WTC11 (cell line): ENCODE measurements at places on chromosomes 7 and 10. TPM values are rescaled to one million over a fixed set of nuclear protein-coding genes. Genes with fewer than 3 reads are reported as not detected.

GRM3 gene
- total RNA-seq = 0.87 to 1.5 TPM (median 0.94 TPM) in 3 replicates

FAM13C gene
- 0.82 to 1.5 TPM (median 0.89 TPM) in 3 replicates for total RNA-seq

CYP2C9 gene
- 0.32 to 0.64 TPM (median 0.50 TPM) in 3 replicates for total RNA-seq

ANKRD61 gene
- total RNA-seq = not detected in 3 replicates

NME8 gene
- total RNA-seq = 1.0 to 2.3 TPM (median 1.5 TPM) in 3 replicates

PON3 gene
- total RNA-seq = 0.37 to 0.62 TPM (median 0.42 TPM) in 3 replicates

TYW1B gene
- 5.6 to 6.7 TPM (median 5.7 TPM) in 3 replicates for total RNA-seq

GRCh38 chr10:4270116-4270515 is 485.1 kb upstream of the KLF6 start:
- DNase-seq = no peak

DNA sequence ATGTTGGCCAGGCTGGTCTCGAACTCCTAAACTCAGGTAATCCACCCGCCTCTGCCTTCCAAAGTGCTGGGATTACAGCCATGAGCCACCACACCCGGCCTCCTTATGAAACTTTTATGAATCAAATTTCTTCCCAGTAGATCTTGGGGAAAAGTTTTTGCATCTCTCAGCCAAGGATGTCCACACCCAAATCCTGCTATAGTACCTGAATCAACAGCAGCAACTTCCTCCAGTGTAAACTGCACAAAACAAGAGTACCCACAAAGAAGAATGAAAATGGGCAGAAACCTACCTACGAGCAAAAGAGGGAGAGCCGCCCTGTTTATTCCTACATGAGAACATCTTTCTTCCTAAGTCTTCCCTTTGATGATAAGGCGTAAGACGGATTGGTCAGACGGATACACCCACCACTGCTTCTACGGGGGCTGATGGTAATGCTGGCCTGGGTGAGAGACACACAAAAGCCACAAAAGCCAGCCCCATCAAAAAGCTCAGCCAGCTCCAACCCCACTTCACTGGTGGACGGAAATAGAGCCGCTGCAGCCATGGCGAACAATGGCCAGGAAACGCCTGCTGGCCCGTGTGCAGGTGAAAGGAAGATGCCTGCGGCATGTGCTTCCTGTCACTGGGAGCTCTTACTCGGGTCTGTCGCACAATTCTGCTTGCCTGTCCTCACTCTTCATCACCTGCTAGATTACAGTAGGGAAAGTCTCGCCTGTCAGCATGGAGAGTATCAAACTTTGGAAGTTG is 10.4 kb downstream of the JCAD start:
- no peak for DNase-seq

DNA sequence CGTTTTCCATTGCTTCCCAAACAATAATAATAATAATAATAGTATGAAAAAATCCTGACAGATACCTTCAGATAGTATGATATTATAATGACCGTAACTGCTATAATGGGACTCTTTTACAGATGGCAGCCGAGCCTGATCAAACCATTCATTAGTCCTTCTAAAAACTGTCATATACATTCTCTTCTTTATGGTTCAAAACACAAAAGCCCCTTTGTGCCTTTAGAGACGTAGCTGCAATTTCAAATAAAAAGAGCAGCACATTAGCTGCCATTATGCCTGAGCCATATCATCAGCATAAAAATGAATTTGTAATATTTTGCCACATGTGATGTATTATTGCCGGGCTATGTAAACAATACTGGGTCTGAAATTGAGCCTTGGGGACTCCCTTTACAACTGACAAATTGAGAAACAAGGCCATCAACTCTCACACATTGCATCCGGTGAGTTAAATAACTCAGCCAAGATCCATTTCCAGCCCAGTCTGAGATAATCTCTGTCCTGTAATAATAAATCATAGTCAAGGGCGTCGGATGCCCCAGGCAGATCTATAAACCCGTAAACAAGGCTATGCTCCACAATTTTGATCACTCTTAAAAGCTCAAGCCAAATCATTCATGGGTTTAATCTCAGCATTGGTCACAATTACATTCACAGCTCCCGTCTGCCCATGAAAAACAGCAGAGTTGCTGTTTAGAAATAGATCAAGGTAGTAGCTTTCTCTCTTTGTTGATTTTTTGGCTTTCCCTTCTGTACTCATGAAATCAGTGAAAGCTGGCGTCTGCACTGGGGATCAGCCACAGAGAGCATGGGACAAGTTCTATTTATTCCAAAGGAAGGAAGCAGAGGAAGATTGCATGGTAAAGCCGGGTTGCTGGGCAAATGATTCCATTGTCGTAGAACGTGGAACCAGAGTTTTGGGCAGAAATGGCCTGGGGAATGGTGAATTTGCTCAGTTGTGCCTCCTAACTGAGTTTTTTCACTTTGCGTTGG is 150.1 kb upstream of the BMPER start:
- DNase-seq = no peak

GRCh38 chr7:85682833-85683620 is 496.2 kb upstream of the SEMA3D start:
- DNase-seq = no peak

DNA sequence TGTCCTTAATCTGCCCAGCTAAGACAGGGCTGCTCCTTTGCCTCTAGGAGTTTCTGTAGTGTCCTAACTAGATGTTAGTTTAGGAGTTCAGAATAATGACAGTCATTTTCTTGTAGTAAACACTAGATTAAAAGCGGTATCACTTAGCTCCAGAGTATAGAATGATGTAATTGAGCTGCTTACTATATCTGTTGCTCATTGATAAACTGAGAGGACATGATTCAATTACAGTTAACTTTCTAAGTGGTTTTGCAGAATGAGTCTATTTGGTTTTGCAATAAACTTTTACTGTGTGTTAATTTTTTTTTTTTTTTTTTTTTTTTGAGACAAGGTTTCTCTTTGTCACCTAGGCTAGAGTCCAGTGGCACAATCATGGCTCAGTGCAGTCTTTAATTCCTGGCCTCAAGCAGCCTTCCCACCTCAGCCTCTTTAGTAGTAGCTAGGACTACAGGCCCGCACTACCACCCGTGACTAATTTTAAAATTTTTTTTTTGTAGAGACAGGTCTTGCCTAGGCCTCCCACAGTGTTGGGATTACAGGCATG is 1.8 kb downstream of the STMP1 start:
- no peak for DNase-seq

- no peak for DNase-seq
Observed at GRCh38 chr7:80249619-80250295, 115.1 kb downstream of the GNAI1 start.

- no peak for DNase-seq
Observed at GRCh38 chr7:39144420-39144819, 166.7 kb downstream of the POU6F2 start.

GRCh38 chr7:91913612-91914011 is 27.1 kb upstream of the AKAP9 start:
- no peak for DNase-seq

DNA sequence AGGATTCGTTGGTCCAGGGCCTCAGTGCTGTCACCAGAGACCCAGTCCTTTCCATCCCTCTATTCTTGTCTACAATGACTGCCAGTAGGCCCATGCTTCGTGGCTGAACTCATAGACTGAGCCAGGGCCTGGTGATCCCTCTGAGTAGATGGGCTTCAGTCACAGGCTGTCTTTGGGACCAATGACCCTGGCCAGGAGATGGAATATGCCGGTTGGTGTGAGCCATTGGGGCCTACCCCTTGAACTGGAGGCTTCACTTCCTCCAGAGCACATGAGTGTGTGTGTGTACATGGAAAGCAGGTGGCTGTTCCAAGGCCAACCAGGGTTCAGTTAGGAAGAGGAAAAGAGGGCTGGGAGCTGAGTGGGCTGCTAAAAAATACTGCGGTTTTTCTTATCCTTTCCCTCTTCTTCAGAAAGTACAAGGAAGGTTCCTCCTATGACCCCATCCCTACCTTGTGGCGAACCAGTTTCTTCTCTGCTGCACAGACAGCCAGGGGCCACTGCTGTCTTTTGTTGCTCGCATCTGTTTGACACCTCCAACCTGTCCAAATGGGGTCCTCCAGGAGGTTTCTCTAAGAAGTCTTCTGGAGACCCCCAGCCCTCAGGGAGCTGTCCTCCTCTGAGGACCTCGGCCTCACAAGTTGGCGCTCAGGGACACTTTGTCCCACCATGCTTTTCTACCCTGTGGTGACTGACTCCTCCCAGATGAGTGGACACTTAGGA is 36.6 kb downstream of the ADRA2A start:
- DNase-seq = no peak

DNA sequence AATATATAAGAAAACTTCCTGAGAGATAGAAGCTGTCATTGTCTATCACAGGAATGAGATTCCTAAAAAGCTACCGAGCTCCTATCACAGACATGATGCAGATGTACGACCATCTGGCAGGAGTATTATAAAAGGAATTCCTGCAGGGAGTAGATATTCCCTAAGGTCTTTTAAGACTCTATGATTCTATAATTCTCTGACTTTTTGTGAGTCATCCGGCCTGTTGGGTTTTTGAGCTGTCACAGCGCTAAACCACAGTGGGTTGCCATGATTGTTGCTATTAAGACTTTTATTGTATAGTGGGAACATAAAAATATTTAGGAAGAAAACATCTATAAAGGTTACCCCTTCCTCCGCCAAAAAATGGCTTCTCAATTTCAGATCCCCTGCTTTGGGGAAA is 223.4 kb downstream of the BMPER start:
- no peak for DNase-seq

DNA sequence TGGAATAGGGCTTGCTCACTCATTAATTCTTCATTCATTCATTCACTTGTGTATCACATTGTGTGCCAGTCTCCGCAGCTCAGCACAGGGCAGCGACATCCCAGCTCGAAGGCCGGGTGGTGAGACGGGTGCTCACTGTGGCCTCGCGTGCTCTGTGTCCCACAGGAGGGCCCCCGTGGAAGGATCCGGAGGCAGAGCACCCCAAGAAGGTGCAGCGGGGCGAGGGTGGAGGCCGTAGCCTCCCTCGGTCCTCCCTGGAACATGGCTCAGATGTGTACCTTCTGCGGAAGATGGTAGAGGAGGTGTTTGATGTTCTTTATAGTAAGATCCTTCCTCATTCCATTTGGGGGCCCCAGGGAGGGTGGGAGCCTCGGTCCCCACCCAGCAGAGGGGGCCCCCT is 61.6 kb downstream of the GTF2IRD1 start:
- DNase-seq = no peak

DNA sequence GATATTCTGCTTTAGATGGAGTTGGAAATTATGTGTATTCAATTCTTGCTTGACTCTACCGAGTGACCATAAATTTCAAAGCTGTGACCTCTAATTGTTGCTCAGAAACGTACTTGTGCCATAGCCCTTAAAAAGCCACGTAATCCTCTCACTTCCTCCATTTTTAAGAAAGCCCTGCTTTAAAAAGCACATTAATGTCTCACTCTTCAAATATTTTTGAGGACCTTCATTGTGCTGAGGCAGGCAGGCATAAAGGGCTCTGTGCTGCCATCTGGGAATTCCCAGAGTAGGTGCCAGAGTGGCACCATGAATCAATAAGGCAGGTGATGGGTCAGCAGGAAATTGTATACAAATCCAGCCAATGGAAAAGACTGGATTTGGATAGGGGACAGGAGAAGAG is 97.7 kb upstream of the FAM204A start:
- DNase-seq = no peak

- DNase-seq = no peak
Observed at GRCh38 chr7:75688200-75689136, 50.3 kb downstream of the HIP1 start.

- no peak for DNase-seq
Observed at GRCh38 chr7:74572301-74572979, 85.1 kb upstream of the GTF2I start.

DNA sequence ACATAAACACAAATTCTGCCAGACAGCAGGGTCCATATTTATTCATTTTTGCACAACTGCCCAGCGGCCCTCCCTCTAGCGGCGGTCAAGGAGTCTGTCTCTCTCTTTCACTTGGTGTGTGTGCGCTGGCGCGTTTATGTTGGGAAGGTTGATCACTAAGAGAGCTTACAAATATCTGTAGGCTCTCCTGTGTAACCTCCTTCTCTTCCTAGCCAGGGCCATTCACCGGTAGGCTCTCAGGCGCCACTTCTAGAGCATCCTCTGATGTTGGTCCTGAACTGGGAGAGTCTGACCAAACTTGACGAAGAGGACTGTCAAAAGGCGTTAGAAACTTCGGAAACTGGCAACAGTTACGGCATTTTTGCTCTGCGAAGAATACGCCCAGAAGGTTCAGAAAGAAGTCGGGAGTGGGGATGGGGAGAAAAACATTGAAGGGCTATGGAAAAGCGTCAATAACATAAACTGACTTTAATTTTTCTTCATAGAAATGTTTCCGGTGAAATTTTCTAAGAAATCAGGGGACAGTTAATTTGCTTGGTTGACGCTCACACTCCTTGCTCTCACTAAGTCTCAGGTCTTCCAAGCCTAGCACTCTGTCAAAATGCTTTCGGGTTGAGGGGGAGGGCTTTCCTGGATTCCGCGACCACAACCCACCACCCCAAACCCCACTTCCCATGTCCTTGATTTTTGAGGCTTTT is 731.1 kb downstream of the ZWINT start:
- DNase-seq = peak; percentile 52

- no peak for DNase-seq
Observed at GRCh38 chr7:48428091-48428684, 256.9 kb downstream of the ABCA13 start.

DNA sequence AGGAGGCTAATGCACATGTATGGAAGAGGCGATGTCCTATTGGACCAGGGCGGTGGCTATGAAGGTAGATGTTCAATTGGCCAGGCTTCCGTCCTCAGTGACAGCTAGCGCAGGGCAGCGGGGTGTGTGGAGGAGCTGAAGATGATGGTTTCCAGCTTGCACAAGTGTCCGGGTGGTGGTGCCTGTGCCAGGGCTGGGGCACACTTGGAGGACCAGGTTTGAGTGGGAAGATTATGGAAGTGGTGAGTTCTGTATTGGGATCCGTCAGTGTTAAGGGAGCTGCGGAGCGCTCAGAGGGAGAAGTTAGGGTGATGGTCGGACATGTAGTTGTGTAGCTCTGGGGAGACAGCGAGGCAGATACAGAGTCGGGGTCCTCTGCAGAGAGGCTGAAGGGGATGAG is 8.5 kb upstream of the TBL2 start:
- no peak for DNase-seq

- no peak for DNase-seq
Observed at GRCh38 chr7:55202150-55202913, 162.8 kb upstream of the LANCL2 start.

- DNase-seq = no peak
Observed at GRCh38 chr10:131113709-131114291, 197.7 kb downstream of the TCERG1L start.

GRCh38 chr10:130224228-130224627 is 88.0 kb downstream of the GLRX3 start:
- no peak for DNase-seq

GRCh38 chr7:139495580-139496125 is 12.2 kb upstream of the KLRG2 start:
- DNase-seq = no peak

GRCh38 chr7:74545921-74546320 is 92.2 kb downstream of the GTF2IRD1 start:
- DNase-seq = no peak

DNA sequence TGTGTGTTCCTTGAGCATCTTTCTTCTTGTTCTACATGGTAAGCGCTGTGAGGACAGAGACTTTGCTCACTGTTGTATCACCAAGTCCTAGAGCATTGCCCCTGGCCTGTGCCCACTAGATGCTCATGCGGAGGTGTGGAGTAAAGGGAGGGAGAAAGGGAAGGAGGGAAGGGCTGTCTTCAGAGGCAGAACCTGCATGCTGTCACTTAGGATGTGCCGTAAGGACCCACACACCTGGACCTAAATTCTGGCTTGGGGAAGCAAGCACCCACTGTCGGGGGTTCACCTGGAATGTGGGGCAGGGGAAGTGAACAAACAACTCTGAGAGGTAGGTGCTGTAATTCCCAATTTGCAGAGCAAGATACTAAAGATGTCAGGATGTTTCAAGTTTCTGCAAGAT is 129.5 kb downstream of the PTPN20 start:
- DNase-seq = no peak

- no peak for DNase-seq
Observed at GRCh38 chr10:128721963-128722445, 595.8 kb upstream of the MKI67 start.
